ENCODE measurements at places on chromosomes 7 and 10. TPM values are rescaled to one million over a fixed set of nuclear protein-coding genes. Genes with fewer than 3 reads are reported as not detected.

WDFY4 gene
- 7.3 TPM for total RNA-seq

GRCh38 chr10:30359373-30360206 is 10.5 kb upstream of the MTPAP start:
- peak; percentile 91 for DNase-seq

DNA sequence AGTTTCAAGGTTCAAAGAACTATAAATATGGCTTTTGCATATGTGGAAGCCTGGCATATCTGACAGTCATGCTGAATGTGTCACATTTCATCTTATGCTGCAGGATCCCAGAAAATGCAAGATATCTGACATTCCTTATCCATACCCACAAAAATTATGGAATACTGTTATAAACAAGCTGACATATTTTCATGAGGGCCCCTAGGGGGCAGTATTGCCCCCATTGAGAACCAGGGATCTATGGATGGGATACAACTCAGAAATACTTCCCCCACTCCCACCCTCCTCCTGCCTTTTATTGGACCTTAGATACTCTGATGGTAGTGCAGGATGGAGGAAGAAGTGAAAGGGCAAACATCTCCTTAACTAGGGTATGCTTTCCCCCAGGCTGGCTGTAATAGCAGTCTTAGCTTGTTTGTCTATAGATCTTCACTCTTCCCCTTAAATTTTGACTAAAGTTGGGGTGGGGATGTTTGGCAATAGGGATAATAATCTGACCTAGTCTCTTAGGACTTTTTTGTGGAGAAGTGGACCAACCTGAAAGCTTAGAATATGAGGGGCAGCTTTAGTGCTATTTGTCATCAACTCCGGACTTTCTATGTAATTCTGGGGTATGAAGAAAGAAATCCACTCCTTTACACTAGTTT is 3.5 kb upstream of the GNGT1 start:
- no peak for DNase-seq

GRCh38 chr10:9734218-9734617 is 1283.5 kb upstream of the CELF2 start:
- no peak for DNase-seq

GRCh38 chr7:121006711-121007315 is 18.3 kb downstream of the CPED1 start:
- no peak for DNase-seq

Data from esophagus muscularis mucosa (tissue), 4 donors.